ENCODE measurements at places on chromosomes 3 and 15.

GRCh38 chr3:111859974-111860859, 1.2 kb downstream of the PHLDB2 start:
- DNase-seq = peak; percentile 51

DNA sequence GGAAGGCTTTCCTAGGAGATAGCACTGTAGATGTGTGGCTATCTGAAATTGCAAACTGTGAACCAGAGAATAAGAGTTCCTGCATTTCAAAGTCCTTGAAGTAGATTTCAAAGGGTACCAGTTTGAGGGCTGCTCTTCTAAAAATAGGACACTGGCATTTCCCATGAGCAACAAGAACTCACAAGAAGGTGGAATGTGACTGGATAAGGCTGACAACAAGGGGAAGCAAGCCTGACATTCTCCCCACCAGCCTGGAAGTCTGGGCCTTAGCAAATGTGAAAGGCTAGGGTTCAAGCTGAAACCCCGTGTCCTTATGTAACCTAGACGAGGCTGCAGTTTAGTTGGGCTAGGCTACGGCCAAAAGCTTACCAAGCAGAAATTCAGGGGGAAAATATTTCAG, 18.7 kb upstream of the TJP1 start:
- DNase-seq = no peak

- DNase-seq = no peak
Measured at GRCh38 chr15:32636410-32636809, 5.1 kb upstream of the SCG5 start.

DNA sequence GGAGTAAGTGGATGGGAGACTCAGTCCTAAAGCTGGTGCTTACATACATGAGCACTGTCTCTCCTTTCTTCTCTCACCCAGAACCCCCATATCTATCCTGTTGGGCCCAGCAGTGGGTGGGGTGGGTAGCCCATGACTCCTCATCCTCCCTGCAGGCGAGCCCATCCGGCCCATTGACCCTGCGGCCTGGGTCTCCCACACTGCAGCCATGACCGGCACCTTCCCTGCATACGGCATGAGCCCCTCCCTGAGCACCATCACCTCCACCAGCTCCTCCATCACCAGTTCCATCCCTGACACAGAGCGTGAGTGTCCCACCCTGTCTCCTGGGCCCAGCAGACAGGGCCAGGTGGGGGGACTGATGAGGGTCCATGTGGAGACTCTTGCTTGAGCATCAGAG, 8.0 kb upstream of the AP2M1 start:
- no peak for DNase-seq

- no peak for DNase-seq
Measured at GRCh38 chr3:188165596-188165995, 11.6 kb downstream of the LPP start.

DNA sequence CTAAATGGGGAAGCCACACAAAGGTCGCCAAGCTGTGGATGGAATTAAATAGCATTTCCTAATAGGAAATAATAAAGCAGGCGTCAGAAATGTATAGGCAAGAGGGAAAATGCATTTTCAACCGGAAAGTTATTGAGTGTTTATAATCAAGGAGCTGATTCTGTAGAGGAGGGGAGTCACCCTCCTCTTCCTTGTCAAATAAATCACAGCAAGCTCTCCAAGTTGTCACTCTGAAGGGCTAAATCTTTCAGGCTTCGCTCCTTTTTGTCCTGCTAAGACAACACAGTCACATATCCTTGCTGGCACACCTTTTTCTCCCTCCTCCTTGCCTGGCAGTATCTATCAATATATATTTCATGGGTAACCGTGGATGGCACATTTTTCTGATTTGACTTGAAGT, 338.4 kb downstream of the SATB1 start:
- DNase-seq = no peak

GRCh38 chr15:62853114-62853840, 189.3 kb upstream of the TPM1 start:
- DNase-seq = peak; percentile 36

DNA sequence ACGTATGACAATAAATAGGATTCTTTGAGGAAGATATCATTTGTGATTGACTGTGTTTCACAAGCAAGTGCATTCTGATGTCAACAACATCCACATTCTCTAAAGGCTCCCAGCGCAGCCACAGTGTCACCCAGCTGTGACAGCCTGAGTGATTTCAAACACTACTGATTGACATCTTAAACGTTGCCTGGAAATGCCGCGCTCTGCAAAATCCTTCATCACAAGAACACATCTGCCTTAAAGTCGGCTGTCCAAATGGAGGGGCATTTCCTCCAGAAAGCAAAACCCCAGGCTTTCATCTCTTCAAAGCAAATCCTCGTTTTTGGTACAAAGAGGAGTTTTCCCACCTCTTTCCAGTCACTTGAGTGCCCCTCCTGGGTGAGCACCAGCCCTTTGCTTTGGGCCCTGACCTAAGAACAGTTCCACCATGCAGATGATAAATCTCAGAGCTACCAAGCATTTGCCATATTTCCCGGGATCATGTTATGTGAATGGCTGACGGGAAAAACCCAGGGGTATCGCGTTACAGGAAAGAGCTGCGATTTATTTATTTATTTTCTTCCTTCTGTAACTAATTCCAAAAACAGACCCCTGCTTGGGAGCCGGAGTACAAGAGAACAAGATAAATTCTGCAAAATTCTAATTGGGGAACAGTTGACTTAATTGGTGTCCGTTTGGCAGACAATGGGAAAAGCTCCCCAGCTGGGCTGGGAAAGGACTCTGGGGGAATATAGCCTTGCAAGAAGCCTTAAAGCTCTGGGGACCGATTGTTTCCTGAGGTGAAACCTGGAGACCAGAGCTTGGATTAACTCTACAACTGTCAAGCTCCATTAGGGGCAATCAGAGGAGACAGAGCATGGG, 703.8 kb upstream of the NR2F2 start:
- no peak for DNase-seq

- DNase-seq = no peak
Measured at GRCh38 chr3:160738048-160738447, 18.0 kb upstream of the PPM1L start.

- no peak for DNase-seq
Measured at GRCh38 chr3:47057212-47057671, 77.8 kb downstream of the NBEAL2 start.

- DNase-seq = no peak
Measured at GRCh38 chr3:38964646-38965045, 87.1 kb downstream of the SCN11A start.

DNA sequence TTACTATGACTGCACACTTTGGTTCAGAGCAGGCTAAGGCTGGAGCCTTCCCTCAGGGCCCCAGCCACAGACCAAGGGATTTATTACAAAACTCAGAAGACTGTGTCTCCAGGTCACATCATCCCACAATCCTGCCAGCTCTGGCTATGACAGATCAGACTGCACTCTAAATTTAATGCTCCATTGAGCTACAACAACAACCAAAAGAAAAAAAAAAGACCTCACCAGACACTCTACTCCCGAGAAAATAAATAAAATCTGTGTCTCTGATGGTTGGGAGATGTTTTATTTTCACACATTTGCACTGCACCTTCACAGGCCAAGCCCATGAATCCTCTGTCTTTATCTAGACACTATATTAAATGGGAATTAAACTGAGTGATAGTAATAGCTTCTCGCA, 50.8 kb upstream of the CTNNB1 start:
- no peak for DNase-seq

- DNase-seq = no peak
Measured at GRCh38 chr3:22265403-22265802, 514.4 kb upstream of the ZNF385D start.

GRCh38 chr15:45795440-45796069, 160.7 kb downstream of the SQOR start:
- no peak for DNase-seq

GRCh38 chr3:117393119-117393518, 683.5 kb downstream of the TUSC7 start:
- DNase-seq = no peak

DNA sequence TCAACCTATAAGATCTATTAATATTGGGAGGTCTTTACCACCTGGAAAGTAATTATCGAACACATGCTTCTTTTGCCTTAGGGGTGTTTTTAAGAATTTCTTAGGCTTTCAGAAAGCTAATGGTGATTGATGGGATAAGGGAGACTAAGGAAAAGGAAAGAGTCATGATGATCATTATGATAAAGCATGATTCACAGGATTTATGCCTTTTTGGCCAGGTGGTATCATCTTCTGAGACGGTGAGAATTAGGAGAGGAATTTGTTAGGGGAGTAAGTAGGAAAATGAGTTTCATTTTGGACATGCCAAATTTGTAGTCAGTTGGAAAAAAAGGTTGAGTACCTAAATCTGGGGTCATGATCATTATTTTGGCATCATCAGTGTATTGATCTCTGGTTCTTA, 8.9 kb downstream of the ARMC8 start:
- no peak for DNase-seq

DNA sequence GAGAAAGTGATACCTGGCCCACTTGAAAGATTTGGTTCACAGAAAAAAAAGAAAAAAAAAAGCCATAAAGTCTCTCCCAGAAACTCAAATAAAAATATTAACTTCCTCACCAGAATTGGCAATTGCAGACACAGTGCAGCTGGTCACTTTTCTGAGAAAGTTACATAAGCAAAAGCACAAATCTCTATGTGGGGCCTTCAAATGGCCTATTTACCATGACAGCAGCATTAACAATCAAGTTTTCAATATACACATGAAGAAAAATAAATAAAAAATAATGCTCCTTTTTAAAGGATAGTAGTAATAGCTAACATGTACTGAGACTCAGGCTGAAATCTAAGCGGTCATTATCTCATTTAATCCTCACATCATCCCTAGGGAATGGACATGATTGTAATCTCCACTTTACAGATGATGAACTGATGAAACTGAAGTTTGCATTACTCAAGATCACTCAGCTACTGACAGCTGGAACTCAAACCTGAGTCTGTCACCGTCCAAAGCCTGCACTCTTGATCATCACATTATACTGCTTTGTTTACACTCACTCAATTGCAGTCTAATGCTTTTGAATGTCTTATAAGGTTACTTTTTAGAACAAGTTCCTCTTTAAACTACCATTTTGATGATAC, 3.3 kb downstream of the NPTN start:
- no peak for DNase-seq

DNA sequence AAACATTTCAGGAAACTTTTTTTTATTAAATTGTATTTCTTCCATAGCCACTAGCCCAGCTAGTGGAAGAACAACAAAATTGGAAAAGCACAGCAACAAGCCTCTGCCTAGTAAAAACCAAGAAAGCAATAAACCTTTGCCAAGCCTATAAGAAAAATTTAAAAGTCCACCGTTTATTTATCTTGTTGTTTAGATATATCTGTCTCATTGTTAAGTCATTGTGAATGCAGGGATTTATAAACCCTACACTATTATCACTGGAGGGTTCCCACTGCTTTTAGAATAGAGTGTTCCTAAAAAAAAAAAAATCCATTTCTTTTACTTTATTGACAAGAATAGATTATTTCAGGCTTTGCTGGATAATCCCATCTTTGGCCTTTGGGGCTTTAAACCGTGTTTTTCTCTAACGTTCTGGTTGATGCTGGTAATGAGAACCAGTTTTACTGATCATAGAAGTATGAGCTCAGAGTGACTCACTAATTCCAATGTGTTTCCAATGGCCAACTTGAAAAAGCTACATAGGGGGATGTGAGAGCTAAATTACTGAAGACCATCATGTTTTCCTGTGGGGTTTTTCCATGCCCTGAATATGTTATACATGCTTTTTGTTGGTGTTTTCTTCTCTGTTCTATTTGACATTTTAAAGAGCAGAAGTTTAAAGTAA, 634.1 kb downstream of the RBMS3 start:
- DNase-seq = no peak

DNA sequence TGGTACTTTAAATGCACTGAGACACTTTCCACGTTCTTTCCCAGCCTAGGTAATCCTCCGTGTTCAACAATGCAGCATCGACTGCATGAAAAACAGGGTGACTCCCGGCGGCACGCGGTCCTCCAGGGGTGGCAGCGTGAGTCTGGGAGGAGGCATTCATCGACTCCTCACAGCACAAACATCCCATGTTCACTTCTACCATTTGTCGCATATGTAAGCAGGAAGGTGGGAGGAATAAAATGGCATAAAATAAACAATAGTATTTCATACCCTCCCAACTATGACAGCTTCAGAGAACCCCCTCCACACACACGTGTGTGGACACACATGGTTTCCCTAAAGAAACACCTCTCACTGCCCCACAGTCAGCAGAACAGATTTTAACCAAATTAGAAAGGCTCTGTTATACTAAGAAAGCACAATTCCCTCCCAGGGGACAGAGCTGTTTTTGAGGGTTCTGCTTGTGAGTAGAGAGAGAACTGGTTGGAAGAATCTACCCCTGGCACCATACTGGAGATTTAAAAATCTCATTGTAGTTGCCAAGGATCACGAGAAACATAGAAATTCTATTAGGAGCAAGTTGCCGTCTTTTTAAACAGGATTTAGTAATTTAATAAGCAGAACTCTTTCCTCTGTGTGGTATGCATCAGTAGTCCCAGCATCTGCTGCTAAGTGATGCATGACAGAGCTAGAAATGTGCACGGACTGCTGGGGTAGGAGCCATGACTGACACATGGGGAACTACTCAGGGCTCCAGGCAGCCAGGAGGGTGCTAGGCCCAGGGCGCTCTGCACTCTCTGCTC, 6.0 kb downstream of the FAM43A start:
- DNase-seq = no peak

- DNase-seq = no peak
Measured at GRCh38 chr3:16171009-16171408, 3.5 kb upstream of the GALNT15 start.

- peak; percentile 6 for DNase-seq
Measured at GRCh38 chr3:167940241-167940640, 155.5 kb downstream of the GOLIM4 start.

GRCh38 chr3:5014391-5014790, 35.2 kb downstream of the BHLHE40 start:
- no peak for DNase-seq

DNA sequence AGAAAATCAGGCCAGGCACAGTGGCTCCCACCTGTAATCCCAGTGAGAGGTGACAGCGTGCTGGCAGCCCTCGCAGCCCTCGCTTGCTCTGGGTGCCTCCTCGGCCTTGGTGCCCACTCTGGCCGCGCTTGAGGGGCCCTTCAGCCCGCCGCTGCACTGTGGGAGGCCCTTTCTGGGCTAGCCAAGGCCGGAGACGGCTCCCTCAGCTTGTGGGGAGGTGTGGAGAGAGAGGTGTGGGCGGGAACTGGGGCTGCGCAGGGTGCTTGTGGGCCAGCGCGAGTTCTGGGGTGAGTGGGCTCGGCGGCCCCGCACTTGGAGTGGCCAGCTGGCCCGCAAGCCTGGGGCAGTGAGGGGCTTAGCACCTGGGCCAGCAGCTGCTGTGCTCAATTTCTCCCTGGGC, 252.6 kb downstream of the FOXP1 start:
- DNase-seq = no peak

GRCh38 chr15:91055548-91056331, 33.3 kb upstream of the VPS33B start:
- DNase-seq = peak; percentile 78

GRCh38 chr3:197615430-197615829, 59.7 kb upstream of the BDH1 start:
- no peak for DNase-seq

- no peak for DNase-seq
Measured at GRCh38 chr3:140499114-140499757, 178.6 kb upstream of the TRIM42 start.
